ENCODE measurements at places on chromosomes 3 and 15.

- peak; percentile 66 for DNase-seq
These were observed 33.9 kb downstream of the HRH1 start for GRCh38 chr3:11188231-11188630.

DNA sequence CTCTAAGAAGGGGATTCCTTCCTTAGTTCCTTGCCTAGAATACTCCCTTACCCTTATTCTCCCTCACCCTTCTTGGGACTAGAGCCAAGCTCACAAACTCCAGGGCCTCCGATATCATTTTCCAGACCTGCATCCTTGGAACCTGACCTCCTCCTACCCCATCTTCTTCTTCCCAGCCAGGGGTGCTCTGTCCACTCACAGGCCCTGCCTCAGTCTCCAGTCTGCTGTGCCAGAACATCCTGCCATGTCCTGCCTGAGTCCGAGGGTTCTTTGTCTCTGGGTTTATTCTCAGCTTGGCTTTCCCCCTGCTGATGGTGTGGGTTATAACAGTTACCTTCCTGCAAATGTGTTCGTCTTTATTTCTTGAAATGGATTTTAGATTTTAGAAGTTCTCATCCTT is 59.9 kb upstream of the MCF2L2 start:
- no peak for DNase-seq

- DNase-seq, result no peak
These were observed 483.2 kb downstream of the RBMS3 start for GRCh38 chr3:29764041-29764440.

- DNase-seq, result no peak
These were observed 61.8 kb downstream of the ZBTB20 start for GRCh38 chr3:115085197-115085865.

- DNase-seq, result no peak
These were observed 17.3 kb upstream of the ATP2C1 start for GRCh38 chr3:130876594-130876993.

GRCh38 chr15:31867536-31868442 is 162.5 kb upstream of the CHRNA7 start:
- DNase-seq, result no peak

GRCh38 chr15:44102675-44103254 is 92.3 kb downstream of the FRMD5 start:
- DNase-seq, result no peak

DNA sequence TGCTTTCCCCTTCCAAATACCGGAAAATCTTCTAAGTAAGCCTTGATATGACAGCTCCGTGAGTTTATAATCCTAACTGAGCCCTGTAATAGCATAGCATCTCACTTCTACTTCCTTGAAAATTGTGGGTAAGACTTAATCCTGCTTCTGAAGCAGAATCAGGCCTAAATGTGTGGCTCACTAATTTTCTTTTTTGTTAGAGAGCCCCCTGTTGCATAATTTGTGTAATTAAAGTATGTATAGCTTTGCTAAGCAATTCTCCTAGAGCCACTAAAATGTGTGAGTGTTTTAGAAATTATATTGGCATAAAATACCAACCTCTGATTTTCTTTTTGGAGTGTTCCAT is 304.4 kb downstream of the FGF12 start:
- no peak for DNase-seq

GRCh38 chr3:100317912-100318311 is 16.6 kb upstream of the NIT2 start:
- no peak for DNase-seq

- no peak for DNase-seq
These were observed 181.0 kb upstream of the RASGRP1 start for GRCh38 chr15:38745626-38746025.

- no peak for DNase-seq
These were observed 5.0 kb upstream of the CD276 start for GRCh38 chr15:73679180-73679579.

DNA sequence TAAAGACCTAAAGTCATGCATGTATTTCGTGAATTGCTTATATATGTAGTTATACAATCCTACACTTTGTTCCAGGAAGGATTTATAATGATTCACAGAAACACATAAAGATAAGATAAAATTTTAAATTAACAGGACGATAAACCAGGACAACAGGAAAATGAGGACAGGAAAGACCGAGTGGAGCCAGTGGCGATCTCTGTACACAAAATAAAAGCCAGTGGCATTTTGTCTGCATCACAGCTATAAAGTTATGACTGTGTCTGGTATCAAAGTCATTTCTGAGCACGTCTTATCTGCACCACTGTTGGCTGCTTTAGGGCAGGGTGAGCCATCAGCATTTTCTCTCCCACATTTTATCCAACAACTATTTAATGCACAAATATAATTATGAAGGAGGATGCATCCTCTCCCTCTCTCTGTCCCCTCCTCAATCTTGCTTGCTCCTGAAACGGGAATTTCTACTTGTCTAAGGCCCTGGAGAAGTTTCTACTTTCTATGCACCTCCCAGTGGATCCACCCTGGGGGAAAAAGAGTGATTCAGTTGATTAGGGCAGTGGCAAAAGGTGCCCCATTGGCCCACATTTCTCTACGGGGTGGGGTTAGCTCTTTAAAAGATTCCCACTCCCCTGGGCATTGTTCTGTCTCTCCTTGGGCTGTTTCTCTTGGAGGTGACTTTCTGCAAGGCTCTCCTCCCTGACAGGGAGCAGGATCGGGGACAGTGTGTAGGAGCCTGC is 159.4 kb upstream of the UBE2E1 start:
- DNase-seq, result no peak

- DNase-seq, result peak; percentile 88
These were observed 8.5 kb downstream of the FAM107A start for GRCh38 chr3:58568572-58569286.

- peak; percentile 87 for DNase-seq
These were observed 34.3 kb downstream of the ZMAT3 start for GRCh38 chr3:179037351-179037750.

- no peak for DNase-seq
These were observed 42.3 kb downstream of the PSMD6 start for GRCh38 chr3:63980830-63981498.

DNA sequence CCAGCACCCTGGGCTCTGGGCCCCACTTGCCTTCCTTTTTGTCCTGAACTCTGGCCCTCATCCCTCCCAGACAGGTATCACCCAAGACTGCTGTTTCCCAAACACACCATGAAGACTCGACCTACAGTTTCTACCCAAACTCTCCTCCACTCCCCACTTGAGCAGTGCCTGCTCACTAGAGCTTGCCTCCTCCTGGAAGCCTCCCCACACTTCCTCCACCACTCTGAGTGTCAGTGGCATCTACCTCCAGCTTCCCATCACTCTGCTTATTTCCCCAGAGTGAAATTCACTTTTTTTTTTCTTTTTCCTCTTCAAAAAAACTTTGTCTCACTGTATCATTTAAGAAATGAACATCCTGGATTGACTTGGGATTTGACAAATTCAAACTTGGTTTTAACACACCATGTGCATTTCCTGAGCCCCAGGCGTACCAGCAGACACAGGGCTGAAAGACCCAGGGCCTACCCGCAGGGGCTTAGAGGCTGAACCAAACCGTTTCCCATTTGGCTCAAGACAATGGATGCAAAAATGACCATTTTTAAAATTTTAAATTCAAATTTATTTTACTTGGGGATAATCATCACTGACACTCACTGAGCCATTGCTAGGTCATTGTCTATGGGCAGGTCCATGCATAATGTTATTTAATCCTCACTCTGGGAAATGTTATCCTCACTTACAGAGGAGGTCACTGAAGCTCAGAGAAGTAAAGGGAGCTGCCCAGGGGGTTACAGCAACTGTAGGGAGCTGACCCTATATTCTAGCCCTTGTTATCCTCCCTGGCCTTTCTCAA is 62.3 kb downstream of the IQSEC1 start:
- DNase-seq, result peak; percentile 76

DNA sequence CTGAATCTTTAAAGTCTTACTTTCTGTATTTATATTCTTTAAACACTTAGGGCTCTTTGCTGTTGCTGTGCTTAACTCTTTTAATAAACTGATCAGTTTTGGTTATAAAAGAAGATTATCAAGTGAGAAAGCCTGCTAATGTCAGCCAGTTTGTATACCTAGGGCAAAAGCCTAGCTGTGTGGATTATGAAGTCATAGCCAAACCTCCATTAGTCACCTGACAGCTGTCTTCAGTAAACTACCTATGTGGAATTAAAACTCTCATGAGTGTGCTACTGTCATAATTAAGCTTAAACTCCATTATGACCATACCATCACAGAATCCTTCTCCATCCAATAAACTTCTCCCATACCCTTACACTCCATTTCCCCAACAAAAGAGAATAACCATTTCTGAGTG is 762.7 kb downstream of the NTRK3 start:
- DNase-seq, result no peak

DNA sequence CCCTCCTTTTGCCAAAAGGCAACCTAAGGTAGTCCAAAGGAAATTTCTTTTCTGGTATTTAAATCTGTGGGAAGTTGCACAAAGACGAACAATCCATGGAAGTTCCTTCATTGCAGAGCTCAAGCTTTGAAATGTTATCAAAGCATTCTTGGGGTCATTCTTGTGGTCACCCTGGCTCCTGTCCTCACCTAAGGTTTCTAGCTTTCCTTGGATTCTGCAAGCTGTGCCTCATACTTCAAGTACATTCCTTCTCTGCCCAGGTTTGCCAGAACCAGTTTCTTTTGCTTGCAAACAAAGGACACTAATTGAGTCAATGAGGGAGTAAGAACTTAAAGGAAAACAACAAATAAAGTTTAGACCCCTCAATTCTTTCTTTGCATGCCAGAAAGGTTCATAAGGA is 329.8 kb upstream of the PDZRN3 start:
- no peak for DNase-seq

GRCh38 chr3:39202094-39202493 is 9.7 kb upstream of the XIRP1 start:
- no peak for DNase-seq

DNA sequence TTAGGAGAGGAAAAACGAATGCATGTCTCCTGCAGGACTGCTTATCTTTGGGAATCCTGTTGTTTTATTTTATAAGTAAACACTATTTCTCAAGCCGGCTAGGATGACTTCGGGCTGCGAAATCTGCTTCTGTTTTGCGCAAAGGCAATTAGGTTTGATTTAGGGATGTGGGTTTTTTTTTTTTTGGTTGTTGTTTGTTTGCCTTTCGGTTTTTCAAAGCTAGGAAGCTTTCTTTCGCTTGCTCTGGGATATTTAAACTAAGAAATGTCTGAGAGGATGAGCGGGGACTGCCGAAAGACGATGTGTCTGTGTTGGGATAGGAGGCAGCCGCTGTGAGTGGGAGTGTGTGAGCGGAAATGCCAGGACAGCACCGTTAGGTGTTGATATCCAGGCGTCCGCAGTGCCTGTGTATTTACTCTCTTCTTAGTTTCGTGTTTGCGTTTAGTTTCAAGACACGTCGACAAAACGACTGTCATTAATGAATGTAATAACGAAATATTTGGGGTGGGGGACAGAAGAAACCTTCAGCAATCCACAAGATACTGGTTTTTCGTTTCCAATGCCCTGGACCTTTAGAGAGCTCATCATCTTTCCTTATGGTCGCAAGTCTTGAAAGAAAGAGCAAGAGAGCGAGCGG is 604 bp downstream of the ISL2 start:
- DNase-seq, result no peak

DNA sequence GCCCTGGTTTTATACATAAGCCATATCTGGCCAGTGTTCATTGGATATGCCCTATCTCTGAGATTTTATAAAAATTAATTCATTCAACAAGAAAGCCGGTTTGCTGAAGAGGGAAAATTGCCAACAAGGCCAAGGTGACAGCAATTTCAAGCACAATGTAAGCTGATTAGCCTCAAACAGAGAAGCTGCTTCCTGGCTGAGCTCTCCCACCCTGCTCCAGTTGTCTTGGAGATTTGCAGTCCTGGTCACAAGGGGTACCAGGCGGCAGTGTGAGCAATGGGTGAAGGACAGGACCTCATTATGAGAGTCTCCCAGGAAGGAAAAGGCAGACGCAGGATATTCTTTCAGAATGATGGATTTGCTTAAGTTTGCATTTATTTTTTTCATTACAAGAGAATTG is 5.4 kb upstream of the THSD4 start:
- DNase-seq, result no peak

- no peak for DNase-seq
These were observed 46.2 kb downstream of the ADAMTSL3 start for GRCh38 chr15:83700082-83700481.

DNA sequence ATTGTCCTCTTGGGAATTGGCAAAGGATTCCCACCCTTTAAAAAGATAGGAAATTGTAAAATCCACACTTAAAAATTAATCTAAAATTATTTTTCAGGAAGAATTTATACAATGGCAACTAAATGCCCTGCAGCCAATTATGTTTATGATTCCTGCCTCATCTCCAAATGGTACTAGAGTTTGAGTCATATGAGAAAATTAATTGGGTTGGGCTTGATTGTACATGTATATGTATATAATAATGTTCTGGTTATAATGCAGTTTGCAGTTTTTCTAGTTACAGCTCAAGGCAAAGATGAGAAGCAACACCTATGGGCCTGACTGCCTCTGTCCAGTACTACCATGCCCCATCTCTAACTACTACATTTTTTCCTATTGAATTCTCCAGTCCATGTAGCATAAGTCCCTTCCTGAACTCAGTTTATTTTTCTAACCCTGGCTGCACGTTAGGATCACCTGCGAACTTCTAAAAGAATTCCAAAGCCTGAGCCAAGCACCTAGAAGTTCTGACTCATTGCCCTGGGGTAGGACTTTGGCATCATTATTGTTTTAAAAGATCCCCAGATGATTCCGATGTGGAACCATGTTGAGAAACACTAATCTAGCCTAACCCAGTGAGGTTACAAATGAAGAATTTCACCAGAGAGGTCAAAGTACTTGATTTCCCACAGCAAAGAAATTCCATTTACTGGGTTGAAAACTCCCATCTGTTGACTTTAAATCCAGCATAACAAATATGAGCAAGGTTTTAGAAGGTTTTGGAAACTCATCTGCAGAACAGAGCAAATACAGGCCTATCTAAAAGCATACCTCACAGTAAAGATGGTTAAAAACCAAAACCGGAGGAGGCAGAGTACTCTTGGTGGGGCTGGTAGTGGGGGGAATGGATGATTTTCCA is 19.4 kb downstream of the TGFBR2 start:
- no peak for DNase-seq

- DNase-seq, result peak; percentile 39
These were observed 46.0 kb upstream of the SLC6A1 start for GRCh38 chr3:10946526-10946925.

DNA sequence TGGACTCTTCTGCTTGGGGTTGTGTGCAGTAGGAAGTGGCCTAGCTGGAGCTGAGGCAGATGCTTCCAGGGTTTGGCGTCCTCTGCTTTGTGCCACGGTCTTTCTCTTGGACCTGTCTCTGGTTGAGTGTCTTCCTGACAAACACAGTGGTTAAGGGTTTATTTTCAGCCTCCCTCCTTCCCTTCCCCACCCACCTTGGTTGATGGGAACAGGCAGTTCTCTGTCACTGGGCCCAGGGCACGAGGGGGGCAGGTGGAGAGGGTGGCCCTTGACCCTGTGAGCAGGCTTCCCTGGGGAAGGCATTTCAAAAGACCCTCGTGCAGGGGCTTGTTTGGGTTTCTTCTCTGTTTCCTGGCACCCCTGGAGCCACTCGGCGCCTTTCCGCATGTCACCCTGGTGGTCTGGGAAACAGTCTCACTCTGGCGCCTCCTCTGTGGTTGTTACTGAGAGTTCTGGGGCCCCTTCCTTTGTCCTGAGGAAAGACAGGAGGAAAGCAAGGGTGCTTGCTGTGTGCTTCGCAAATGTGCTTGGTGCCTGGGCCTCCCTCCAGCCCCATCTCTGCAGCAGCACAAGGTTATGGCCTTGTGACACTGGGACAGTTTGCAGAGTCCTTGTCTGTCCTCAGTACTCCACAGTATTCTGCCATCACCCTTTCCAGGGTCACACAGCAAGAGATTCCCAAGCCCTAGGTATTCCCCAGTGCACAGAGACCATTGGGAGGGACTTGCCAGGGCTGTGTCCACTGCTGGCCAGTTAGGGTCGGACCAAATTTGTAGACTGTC is 10.3 kb upstream of the STAB1 start:
- DNase-seq, result no peak

- DNase-seq, result no peak
These were observed 174.9 kb upstream of the TOPAZ1 start for GRCh38 chr3:44066806-44067205.

Data from cardiac septum (tissue), 1 donor.